EL (cell line): ENCODE measurements at places on chromosomes 1 and 21.

DNA sequence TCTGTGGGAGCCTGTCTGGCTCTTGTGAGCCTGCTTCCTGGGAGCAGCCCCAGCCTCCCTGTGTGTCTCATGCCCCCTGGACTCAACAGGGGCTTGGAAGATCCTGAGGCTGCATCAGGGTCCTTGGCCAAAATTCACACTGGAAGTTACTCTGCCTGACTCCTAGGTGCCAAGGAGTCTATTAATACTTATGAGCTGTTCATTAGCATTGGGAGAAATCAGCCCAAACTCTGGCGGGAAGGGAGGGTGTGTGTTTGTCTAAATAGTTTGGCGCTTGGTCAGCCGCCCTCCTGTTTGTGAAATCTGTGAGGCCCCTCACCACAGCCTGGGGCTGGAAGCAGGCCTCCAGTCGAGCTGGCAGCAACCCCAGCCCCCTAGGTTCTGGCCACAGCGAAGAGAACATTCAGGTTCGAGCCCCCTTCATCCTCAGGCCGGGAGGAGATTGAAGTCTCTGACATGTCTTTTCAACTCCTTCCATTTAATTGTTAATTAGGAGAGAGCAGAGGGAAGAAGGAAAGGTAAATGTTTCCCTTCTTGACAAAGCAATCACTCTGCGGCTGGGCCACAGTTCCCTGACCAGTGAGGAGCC is 82.1 kb upstream of the F3 start:
- peak; percentile 53 for DNase-seq

DNA sequence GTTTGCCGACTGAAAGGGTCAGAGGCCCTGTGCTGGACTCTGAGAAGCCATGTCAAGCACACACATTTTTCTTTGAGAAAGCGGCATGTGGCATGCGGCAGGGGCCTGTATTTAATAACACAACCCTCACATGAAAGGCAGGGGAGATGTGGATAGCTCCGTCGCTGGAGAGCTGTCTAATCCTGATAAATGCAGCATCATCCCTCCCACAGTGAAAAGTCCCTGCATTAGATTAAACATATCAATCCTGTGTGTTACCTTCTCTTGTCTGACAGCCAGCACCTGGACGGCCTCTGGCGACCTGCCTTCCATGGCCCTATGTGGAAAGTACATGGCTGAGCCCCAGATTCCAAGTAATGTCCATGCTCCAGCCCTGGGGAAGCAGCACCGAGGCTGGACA is 313.0 kb upstream of the AJAP1 start:
- DNase-seq, result no peak

DNA sequence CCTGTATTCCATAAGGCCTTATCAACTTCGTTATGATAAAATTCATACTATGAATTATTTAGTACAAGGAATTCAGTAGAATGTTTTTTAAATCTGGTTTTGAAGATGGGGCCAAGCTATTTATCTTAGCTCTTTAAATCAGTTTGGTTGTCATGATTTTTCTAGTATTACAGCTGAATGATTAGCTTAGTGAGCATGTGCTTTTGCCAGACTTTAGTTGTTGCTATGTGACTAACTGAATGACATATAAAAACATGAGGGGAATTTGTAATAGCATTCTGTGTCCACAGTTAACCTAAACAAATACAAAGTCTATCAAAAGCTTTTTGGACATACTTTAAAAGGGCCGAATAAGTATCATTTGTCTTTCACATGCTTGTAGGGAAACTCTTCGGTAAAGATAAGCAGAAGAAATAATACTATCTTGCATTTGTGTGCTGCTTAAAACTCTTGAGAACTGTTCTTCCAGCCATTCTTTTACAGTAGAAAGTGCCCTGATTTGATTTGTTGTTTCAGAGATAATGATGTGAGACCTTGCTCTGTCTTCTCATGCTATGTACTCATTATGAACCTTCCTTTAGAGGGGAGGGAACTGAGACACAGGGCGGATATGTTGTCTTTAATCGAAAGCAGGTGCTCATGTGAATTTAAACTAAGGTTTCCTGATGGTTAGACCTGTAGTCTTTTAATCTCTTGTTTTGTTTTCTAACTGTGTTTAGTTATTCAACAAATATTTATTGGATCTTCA is 18.8 kb downstream of the NEK7 start:
- no peak for DNase-seq

GRCh38 chr1:27348861-27349783 is 7.3 kb downstream of the SYTL1 start:
- peak; percentile 38 for DNase-seq

DNA sequence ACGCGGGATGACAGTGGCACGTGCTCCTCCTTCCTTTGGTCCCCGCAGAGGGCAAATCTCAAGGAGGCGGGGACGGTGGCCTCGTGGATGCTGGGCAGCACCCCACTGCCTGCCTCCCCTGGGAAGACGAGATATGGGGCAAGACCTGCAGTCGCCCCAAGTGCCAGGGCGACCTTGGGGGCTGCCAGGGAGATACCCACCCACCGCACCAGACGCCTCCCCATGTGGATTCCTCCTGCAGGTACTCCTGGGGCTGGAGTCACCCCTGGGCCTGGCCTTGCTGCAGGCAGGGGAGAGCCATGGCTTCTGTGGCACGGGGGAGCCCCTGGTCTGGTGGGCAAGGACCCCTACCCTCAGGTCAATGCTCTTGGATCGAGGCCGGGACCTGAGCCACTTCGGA is 5.9 kb upstream of the AURKAIP1 start:
- DNase-seq, result no peak

DNA sequence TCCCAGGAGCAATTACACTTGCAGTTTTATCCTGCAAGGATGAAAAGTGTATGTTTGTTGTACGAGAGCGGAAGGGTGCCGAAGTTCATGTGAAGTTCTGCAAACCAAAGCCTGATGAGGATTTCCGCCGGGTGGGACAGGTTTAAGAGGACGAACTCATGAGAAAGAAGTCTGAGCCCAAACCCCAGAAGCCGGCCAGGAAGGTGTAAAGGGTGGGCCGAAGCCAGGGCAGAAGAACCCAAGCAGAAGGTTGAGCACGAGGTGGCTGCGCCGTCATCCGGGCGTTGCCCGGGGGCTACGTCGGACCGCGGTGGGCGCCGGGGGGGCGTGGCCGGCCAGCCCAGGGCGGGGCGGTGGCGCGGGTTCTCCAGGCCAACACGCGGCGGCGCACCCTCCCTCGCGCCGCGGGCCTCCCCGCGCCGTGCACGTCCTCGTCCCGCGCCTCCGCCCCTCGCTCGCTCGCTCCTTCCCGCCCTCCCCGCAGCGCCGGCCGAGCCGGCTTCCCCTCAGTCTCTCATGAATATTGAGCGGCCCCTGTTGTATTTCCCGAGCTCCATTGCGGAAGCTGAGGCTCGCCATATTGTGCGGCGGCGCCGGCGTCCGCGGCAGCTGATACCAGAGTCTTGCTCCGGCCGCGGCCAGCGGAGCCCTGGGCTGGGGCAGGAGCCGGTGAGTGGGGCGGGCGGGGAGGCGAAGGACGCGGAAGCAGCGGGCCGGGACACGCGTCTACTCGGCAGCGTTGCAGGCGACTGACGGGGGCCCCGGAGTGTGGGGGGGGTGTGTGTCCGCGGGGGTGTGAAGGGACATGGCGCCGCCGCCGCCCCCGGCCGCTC is at the start of gene RNF2:
TSS of gene RNF2 (plus strand) at position 578 of the 833 bp plus-strand sequence. CDS start 41,996 bp downstream, outside the sequence.
- peak; percentile 81 for DNase-seq

DNA sequence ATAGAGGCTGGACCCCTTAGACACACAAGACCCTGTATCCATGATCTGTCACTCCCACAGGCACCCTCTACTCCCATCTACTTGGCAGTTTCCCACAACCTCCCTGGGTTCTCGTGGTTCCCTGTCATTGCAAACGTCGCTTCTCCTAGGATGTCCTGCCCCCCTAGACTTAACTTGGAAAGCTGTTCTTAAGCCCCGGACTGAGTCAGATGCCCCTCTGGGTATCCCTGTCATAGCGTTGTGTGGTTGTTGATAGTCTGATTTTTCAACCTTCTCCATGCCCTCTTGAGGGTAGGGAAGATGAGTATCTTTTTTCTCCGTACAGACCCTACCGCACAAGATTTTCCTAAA is 11.8 kb downstream of the RCC1 start:
- DNase-seq, result no peak

DNA sequence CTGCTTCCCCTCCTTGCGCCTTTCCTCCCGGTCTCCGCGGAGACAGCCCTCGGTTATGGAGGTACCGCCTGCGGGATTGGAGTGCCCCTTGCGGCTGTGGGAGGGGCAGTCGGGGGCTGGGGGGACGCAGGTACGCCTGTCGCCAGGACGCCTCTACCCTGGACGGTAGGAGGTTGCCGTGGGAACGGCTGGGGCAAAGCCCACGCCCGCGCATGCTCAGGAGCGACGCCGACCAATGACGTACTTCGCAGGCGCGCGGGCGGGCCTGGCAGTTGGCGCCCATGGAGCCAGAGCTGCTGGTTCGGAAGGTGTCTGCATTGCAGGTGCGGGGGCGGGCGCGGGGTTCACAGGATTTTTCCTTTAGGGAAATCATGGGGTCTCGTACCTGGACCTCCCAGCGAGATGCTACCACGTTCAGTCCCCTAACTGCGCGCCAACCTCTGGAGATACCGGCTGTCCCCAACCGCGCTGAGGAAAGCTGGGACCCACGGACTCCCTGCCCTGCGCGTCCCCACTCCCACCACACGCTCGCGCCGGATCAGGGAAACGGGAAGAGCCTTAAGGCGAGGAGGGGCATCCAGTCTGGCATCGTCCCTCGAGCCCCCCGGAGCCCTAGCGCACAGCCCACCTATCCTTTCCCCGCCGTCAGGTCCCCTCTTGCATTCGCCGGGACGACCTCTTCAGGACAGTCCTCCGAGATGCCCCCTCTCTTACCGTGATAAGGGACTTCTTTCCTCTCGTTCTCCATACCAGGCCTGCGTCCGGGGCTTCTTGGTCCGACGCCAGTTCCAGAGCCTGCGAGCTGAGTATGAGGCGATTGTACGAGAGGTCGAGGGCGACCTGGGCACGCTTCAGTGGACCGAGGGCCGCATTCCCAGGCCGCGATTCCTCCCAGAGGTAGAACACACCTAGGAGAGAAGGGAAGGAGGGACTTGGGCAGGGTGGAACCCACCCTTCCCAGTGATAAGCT is at the start of gene IQCC:
TSS of gene IQCC (plus strand) at position 271 of the 970 bp plus-strand sequence. CDS start at position 282, 11 bp downstream.
- DNase-seq, result peak; percentile 80

- DNase-seq, result peak; percentile 22
Measured at GRCh38 chr1:183567584-183567983, 22.7 kb downstream of the NCF2 start.

DNA sequence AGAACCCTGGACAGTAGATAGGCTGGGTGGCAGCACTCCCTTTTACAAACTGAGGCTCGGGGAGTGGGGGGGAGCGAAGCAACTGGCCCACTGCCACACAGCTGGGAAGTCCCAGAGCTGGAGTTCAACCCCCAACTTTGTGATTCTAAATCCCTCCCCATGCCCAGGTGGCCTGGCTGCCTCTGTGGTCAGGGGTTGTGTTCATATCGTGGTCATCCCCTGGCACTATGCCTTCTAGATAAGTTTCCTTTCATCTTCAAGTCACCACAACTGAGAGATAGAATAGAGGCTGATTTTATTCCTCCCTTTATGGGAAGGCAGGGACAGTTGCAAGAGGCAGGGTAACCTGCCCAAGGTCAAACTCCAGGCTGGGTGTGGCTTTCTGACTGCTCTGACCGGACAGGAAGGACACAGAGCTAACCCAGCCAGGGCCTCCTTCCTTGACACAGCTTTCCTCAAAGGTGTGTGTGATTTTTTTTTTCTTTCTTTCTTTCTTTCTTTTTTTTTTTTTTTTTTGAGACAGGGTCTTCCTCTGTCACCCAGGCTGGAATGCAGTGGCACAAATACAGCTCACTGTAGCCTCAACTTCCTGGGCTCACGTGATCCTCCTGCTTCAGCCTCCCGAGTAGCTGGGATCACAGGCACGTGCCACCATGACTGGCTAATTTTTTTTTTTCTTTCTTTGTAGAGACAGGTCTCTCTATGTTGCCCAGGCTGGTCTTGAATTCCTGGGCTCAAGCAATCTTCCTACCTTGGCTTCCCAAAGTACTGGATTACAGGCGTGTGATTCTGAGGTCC is 18.4 kb upstream of the TNFRSF1B start:
- peak; percentile 31 for DNase-seq

DNA sequence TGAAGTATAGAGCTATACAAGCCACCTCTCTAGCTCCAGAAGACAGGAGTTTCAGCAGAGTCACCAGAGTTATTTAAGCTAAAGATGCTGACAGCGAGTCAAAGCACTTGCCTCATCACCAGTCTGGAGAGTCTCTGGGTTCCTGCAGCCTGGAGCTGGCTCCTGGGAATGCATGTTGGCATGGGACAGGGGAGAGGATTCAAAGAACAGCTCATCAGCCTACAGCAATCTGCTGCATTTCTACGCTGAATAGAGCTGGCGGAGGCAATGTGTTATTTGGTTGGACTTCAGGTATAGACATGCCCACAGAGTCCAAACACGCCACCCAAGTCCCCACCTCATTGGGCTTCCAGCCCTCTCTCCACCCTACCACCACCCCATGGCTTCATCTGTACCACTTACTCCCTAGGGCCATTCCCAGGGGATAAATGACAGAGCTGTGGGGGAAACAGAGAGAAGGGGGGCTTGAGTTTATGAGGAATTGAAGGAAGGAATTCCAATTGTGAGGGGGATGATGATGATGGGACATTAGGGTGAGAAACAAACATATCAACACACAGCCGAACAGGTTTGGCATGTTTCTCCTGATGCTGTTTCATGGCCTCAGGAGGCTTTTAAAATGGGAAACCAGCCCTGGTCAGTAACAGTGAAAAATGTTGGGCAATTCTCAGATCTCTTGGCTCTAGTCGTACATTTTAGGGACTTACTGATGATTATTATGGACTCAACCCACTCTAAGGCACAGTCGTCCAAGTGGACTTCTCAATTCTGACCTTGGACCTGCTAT is 58.4 kb downstream of the PLEKHA6 start:
- no peak for DNase-seq

- no peak for DNase-seq
Measured at GRCh38 chr1:181482521-181483284, 614 bp upstream of the CACNA1E start.

DNA sequence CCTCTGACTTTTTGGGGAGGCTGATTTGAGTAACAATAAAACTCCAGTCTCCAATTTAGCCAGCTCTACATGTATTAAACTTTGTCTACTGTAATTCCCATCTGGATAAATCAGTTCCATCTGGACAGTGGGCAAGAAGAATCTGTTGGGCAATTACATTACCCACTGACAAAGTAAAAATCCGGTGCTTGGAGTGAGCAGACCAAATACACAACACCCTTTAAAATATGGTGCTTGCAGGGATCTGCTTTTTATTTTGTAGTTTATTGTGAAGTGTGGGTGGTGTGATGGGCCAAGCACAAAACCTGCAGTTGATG is 8.9 kb upstream of the CD55 start:
- no peak for DNase-seq

- no peak for DNase-seq
Measured at GRCh38 chr1:206012086-206012859, 9.1 kb upstream of the RAB7B start.
